Activated T-cell treated with anti-CD3 and anti-CD28 coated beads, Interleukin-2, amount 50 U/mL, for 72 hours (primary cell): ENCODE measurements at places on chromosomes 6 and 20. TPM values are rescaled to one million over a fixed set of nuclear protein-coding genes. Genes with fewer than 3 reads are reported as not detected.

Gene CDC40
- 26.6 TPM for total RNA-seq

Gene DPPA5
- not detected for total RNA-seq

Gene OR2B6
- total RNA-seq = 0.43 TPM

Gene HIVEP2
- 25.8 TPM for total RNA-seq

Gene PRSS35
- not detected for total RNA-seq

Gene SLX4IP
- total RNA-seq = 7.3 TPM

Gene PAK5
- not detected for total RNA-seq

Gene CUL7
- 19.7 TPM for total RNA-seq

Gene IL17F
- 12.3 TPM for total RNA-seq

Gene SAPCD1
- total RNA-seq = 15.7 TPM

Gene AVP
- not detected for total RNA-seq

Gene SALL4
- total RNA-seq = not detected

Gene OR2B2
- total RNA-seq = not detected

Gene C2
- 3.4 TPM for total RNA-seq

Gene BTN1A1
- 0.10 TPM for total RNA-seq

Gene NRN1
- total RNA-seq = 3.3 TPM

Gene KIAA0408
- 6.6 TPM for total RNA-seq

Gene PI16
- total RNA-seq = 4.2 TPM

Gene CTAGE9
- total RNA-seq = not detected

Gene C6orf58
- not detected for total RNA-seq

Gene PSMF1
- 185 TPM for total RNA-seq

Gene HLA-G
- not detected for total RNA-seq

Gene SEMG1
- not detected for total RNA-seq

Gene KAT14
- total RNA-seq = 12.4 TPM

Gene BPIFB1
- not detected for total RNA-seq

Gene BNIP5
- not detected for total RNA-seq

Gene CDC25B
- total RNA-seq = 121 TPM

Gene RSPH4A
- total RNA-seq = 0.17 TPM

Gene ARMH2
- total RNA-seq = not detected

Gene PDE10A
- not detected for total RNA-seq

Gene GJA1
- 0.19 TPM for total RNA-seq

Gene SIGLEC1
- total RNA-seq = 0.02 TPM

Gene NANP
- 4.3 TPM for total RNA-seq

Gene C20orf204
- total RNA-seq = 28.6 TPM

Gene NOL7
- 54.3 TPM for total RNA-seq

Gene CST2
- total RNA-seq = not detected

Gene SAYSD1
- 22.0 TPM for total RNA-seq

Gene KCNQ5
- total RNA-seq = 6.1 TPM

Gene MYH7B
- total RNA-seq = 0.46 TPM

Gene POPDC3
- not detected for total RNA-seq

Gene BMP6
- total RNA-seq = 0.65 TPM

Gene KLC4
- total RNA-seq = 36.9 TPM

Gene DDX43
- 0.77 TPM for total RNA-seq

Gene OR12D3
- not detected for total RNA-seq

Gene AHI1
- total RNA-seq = 62.8 TPM

Gene HLA-DQB1
- total RNA-seq = 2.5 TPM

Gene LPA
- not detected for total RNA-seq
